ENCODE measurements at places on chromosomes 1 and 21.
A peak's percentile ranks its signal among the peaks of the same experiment; 100 is the strongest.

- no peaks in the 10 kb centered on the region for H3K36me3 ChIP-seq
- H3K4me3 ChIP-seq = no peak overlapping the region
Measured at GRCh38 chr1:106846656-106847055, 209.8 kb upstream of the PRMT6 start.

DNA sequence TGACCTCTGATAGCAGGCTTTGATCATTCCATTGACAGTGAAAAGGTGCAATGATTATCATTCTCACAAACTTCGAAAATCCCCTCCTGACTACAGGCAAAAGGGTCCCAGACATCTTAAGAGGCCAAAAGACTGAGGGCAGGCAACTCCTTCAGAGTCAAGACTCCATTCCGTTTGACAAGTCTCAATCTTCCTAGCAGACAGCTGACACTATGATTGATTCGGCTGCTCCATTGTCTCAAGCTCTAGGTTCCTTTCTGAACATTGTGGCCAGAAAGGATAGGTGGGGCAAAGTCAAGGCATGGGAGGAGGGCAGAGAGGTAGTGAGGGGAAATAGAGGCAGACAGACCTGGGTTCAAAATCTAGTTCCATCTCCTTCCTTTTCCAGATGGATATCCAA is 53.7 kb upstream of the MAN1A2 start:
- no peaks in the 10 kb centered on the region for H3K27me3 ChIP-seq
- DNase-seq = no peak
- H3K27ac ChIP-seq = no peak overlapping the region

GRCh38 chr1:7315316-7315715 is 455.8 kb upstream of the VAMP3 start:
- H3K36me3 ChIP-seq = no peaks in the 10 kb centered on the region
- H3K27ac ChIP-seq = no peak overlapping the region
- H3K4me1 ChIP-seq = no peaks in the 10 kb centered on the region
- H3K4me3 ChIP-seq = no peak overlapping the region

GRCh38 chr1:39683591-39684312 is 7.5 kb downstream of the HPCAL4 start:
- DNase-seq = peak; percentile 60
- H3K4me3 ChIP-seq = peak overlapping the region; percentile 35
- peaks cover 37% of the 10 kb centered on the region for H3K4me1 ChIP-seq
- peaks cover 5% of the 10 kb centered on the region for H3K27me3 ChIP-seq
- peaks cover 5% of the 10 kb centered on the region for H3K36me3 ChIP-seq

DNA sequence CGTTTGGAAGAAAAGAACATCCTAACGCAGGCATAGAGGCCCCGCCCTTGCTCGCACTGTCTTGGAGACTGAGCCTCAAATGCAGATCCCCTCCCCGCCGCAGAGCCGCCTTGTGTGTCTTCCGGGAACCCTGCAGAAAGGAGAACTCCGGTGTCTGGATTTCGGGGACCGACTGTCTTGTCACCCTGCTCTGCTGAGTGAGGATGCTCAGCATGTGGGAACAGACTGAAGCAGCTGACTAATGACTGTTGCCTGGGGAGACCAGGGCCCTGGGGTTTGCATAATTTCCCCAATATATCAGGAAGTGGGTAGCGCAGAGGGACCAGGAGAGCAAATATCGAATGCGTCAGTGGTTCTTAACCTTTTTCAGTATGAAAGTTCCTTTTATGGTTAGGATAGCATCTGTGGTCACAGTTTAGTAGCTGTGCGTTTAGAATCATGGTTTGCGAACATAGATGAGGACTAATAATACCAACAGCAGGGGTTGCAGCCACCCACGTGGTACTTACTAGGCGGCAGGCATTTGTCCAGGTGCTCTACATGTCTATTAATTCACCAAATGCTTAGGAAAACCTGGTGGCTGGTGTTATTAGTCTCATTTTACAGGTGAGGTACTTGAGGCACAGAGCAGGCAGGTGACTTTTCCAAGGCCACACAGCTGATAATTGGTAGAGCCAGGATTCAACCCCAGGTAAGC is 14.3 kb downstream of the GPR137B start:
- H3K4me3 ChIP-seq = no peak overlapping the region
- peaks cover 11% of the 10 kb centered on the region for H3K36me3 ChIP-seq
- H3K27ac ChIP-seq = no peak overlapping the region
- no peaks in the 10 kb centered on the region for H3K27me3 ChIP-seq
- no peak for DNase-seq

DNA sequence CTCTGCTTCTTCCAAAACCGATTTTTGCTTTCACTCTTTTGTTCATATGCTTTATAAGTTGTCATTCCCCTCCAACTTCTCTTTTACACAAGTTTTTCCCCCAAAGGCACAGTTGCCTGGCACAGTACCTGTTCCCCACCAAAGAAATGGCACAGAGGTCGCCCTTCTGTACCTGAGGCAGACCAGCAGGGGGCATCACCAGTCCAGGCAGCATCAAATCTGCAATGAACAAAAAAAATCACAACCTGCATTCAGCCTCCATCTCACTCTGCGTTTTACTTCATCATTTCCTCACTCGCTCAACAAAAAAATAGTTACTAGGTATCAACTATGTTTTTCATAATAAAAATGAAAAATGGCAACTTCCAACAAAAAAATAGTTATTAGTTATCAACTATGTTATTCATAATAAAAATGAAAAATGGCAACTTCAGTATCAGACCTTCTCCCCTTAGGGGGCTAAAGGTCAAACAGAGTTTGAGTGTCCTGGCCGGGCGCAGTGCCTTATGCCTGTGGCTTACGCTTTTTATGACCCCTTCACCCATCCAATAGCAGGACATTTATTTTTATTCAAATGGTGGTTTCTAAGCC is 4.1 kb downstream of the EIF2D start:
- peak overlapping the region; percentile 61 for H3K4me3 ChIP-seq
- no peaks in the 10 kb centered on the region for H3K27me3 ChIP-seq
- peak overlapping the region; percentile 99 for H3K27ac ChIP-seq
- H3K36me3 ChIP-seq = peaks cover 52% of the 10 kb centered on the region
- DNase-seq = peak; percentile 83

- no peak for DNase-seq
- peaks cover 1% of the 10 kb centered on the region for H3K27me3 ChIP-seq
- no peaks in the 10 kb centered on the region for H3K36me3 ChIP-seq
Measured at GRCh38 chr1:49125746-49126145, 349.1 kb upstream of the BEND5 start.

DNA sequence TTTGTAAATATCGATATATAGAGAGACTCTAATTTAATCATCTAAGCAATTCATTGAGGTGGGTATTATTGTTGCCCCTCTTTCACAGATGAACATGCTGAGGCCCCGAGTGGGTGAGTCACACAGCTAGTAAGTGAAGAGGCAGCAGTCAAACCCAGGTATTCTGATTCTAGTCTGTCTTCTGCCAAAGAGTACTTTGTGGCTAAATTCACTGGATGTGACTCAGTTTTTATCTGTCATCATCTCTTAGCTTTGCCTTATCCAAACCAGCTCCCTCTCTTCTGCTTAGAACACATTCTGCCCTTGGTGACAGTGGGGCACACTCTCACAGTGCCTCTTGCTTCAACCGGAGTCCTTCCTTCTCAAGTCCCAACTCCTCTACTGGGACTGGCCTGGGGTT is 11.5 kb downstream of the FCRL5 start:
- H3K36me3 ChIP-seq = no peaks in the 10 kb centered on the region
- DNase-seq = no peak
- no peak overlapping the region for H3K27ac ChIP-seq
- H3K27me3 ChIP-seq = peaks cover 19% of the 10 kb centered on the region
- no peak overlapping the region for H3K4me3 ChIP-seq
- no peaks in the 10 kb centered on the region for H3K4me1 ChIP-seq

DNA sequence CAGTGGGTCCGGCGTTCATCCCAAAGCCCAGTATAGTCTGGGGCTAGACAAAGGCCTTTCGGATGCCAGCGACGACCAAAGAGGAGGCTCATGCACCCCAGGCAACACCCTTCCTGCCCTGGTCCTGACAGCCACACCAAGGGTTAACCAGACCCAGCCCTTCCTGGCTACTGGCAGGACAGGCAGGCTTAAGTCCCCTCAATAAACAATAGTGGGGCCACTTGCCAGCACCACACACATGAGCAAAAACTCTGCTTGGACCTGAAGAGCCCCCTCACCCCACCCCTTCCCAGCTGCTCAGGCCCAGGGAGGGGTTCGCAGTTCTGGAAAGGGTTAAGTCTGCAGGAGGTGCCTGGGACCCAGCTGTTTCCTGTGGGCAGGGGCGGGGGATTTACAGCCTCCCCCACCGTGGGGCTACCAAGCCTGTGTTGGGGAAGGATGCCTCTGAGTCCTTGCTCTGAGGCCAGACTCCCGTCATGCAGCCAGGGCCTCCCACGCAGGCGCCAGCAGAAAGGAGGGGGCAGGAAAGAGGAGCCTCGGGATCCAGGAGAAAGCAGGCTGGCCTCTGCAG is 18.2 kb downstream of the PHLDA3 start:
- peaks cover 28% of the 10 kb centered on the region for H3K27me3 ChIP-seq
- H3K4me3 ChIP-seq = no peak overlapping the region
- DNase-seq = no peak
- peaks cover 17% of the 10 kb centered on the region for H3K4me1 ChIP-seq
- no peak overlapping the region for H3K27ac ChIP-seq

DNA sequence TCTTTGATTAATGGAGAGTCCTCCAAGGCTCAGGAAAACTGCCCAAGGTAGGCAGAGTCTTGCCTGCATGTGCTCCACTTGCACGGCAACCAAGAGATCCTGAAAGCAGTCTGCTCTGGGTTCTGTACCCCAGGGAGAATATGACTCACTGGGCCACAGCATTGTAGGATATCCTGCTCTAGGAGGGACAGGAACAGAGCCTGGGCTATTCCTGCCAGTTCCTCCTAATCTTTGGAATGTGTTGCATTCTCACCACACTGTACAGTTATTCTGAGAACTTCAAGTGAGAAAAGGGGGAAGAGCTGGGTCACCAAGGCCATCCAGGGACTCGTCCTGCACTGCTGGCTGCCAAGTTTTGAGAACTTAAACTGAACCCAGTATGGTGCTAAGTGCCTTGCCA is 278.5 kb downstream of the MATN1 start:
- H3K27me3 ChIP-seq = peaks cover 10% of the 10 kb centered on the region
- H3K36me3 ChIP-seq = no peaks in the 10 kb centered on the region
- no peaks in the 10 kb centered on the region for H3K4me1 ChIP-seq
- no peak overlapping the region for H3K4me3 ChIP-seq
- no peak for DNase-seq

DNA sequence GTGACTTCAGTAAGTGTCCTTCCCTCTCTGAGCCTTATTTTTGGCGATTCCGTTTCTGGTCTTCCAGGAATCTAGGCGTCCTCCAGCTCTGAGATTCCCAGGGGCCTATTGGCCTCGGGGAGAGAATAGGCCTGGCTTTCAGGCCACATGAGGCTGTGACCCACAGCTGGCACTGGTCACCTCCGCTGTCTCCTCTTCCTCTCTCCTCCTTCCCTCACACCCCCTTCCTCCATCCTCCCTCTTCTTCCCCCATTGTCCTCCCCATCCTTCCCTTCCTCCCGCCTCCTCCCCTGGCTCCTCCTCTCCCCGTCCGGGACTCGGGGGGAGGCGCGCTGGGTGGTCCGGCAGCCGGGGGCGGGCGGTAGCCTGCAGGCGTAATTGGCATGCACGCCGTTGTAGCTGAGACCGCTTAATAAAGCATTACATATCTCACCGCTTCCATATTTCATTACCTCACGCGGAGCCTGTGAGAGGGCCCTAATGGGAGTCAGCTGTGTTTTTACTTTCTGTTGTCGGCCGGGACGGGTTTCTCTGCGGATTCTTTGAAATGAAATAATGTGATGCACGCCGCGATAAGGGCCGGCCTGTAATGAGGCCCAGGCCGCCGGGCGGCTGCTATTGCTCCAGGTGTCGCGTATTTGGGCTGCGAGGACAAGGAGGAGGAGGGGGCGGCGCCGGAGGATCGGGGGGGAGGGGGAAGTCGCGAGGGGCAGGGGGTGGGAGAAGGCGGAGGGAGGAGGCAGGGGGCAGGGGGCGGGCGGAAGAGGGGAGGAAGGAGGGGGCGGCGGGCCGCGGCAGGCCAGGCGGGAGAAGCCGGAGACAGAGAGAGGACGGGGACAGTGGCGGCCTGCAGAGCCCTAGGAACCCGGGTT is 95.3 kb downstream of the FOXD2 start:
- peaks cover 62% of the 10 kb centered on the region for H3K27me3 ChIP-seq
- no peak overlapping the region for H3K27ac ChIP-seq
- H3K4me1 ChIP-seq = peaks cover 8% of the 10 kb centered on the region
- no peak for DNase-seq
- no peaks in the 10 kb centered on the region for H3K36me3 ChIP-seq
- H3K4me3 ChIP-seq = peak overlapping the region; percentile 44

DNA sequence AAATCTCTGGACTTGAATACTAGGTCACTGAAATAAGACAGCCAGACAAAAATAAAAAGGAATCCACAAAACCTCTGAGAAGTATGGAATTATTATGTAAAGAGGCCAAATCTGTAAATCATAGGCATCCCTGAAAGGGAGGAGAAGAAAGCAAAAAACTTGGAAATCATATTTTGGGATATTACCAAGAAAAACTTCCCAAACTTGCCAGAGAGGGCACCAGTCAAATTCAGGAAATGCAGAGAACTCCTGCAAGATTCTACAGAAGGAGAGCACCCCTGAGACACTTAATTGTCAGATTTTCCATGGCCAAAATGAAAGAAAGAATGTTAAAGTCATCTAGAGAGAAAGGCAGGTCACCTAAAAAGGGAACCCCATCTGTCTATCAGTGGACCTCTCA is 862.3 kb upstream of the PRMT6 start:
- no peak for DNase-seq
- H3K4me3 ChIP-seq = no peak overlapping the region
- no peaks in the 10 kb centered on the region for H3K4me1 ChIP-seq
- no peaks in the 10 kb centered on the region for H3K27me3 ChIP-seq
- H3K27ac ChIP-seq = no peak overlapping the region

- H3K4me1 ChIP-seq = no peaks in the 10 kb centered on the region
- no peak for DNase-seq
- H3K36me3 ChIP-seq = peaks cover 17% of the 10 kb centered on the region
- H3K27ac ChIP-seq = no peak overlapping the region
Measured at GRCh38 chr1:28035420-28035819, 53.0 kb downstream of the EYA3 start.

GRCh38 chr1:26079178-26079563 is 11.7 kb upstream of the TRIM63 start:
- no peak overlapping the region for H3K4me3 ChIP-seq
- H3K4me1 ChIP-seq = no peaks in the 10 kb centered on the region
- no peaks in the 10 kb centered on the region for H3K36me3 ChIP-seq
- no peak overlapping the region for H3K27ac ChIP-seq
- peaks cover 2% of the 10 kb centered on the region for H3K27me3 ChIP-seq

- DNase-seq = peak; percentile 52
- peaks cover 22% of the 10 kb centered on the region for H3K36me3 ChIP-seq
- H3K27me3 ChIP-seq = no peaks in the 10 kb centered on the region
- H3K27ac ChIP-seq = peak overlapping the region; percentile 99
- peak overlapping the region; percentile 97 for H3K4me3 ChIP-seq
- peaks cover 48% of the 10 kb centered on the region for H3K4me1 ChIP-seq
Measured at GRCh38 chr1:244450597-244451538, 841 bp downstream of the ADSS2 start.

DNA sequence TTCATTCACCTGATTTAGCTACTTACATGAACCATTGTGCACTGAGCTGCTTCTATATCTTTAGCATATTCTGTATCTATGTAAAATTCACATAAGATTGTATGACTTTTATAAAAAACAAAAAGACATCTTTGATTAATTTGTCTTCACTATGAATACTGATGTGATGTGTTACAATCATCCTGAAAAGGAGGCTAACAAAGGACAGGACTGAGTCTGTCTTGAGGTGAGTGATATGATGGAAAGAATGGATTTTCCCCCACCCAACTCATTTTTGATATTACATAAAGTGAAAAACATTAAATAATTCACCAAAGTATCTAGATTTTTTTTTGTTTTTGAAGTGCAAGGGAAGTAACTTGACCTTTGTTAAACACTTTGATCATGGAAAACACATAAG is 9.8 kb downstream of the PTPRC start:
- no peaks in the 10 kb centered on the region for H3K27me3 ChIP-seq
- H3K36me3 ChIP-seq = peaks cover 85% of the 10 kb centered on the region
- DNase-seq = no peak
- peaks cover 64% of the 10 kb centered on the region for H3K4me1 ChIP-seq
- peak overlapping the region; percentile 67 for H3K4me3 ChIP-seq

All from activated naive CD4-positive, alpha-beta T cell treated with anti-CD3 and anti-CD28 coated beads for 36 hours (primary cell).